ENCODE measurements at places on chromosomes 16 and 17.

GRCh38 chr17:44527954-44528353 is 24.7 kb upstream of the GPATCH8 start:
- no peaks in the 10 kb centered on the region for H3K27me3 ChIP-seq
- no peak overlapping the region for H3K4me3 ChIP-seq
- H3K36me3 ChIP-seq = no peaks in the 10 kb centered on the region
- H3K27ac ChIP-seq = no peak overlapping the region

GRCh38 chr17:38601539-38602351 is 4.0 kb downstream of the SRCIN1 start:
- peaks cover 2% of the 10 kb centered on the region for H3K27me3 ChIP-seq
- H3K36me3 ChIP-seq = no peaks in the 10 kb centered on the region
- peak overlapping the region; percentile 92 for H3K27ac ChIP-seq
- H3K4me3 ChIP-seq = peak overlapping the region; percentile 48
- no peak for DNase-seq
- H3K4me1 ChIP-seq = peaks cover 40% of the 10 kb centered on the region

GRCh38 chr17:28599311-28600184 is 723 bp upstream of the SPAG5 start:
- peak overlapping the region; percentile 81 for H3K4me3 ChIP-seq
- peaks cover 12% of the 10 kb centered on the region for H3K4me1 ChIP-seq
- H3K27me3 ChIP-seq = no peaks in the 10 kb centered on the region
- H3K36me3 ChIP-seq = peaks cover 2% of the 10 kb centered on the region
- DNase-seq = no peak

GRCh38 chr17:39195568-39196160 is 1.8 kb downstream of the CACNB1 start:
- H3K4me3 ChIP-seq = no peak overlapping the region
- no peak overlapping the region for H3K27ac ChIP-seq
- H3K4me1 ChIP-seq = peaks cover 28% of the 10 kb centered on the region
- no peak for DNase-seq
- peaks cover 33% of the 10 kb centered on the region for H3K36me3 ChIP-seq

- no peak for DNase-seq
- H3K4me3 ChIP-seq = no peak overlapping the region
- H3K27ac ChIP-seq = no peak overlapping the region
- H3K4me1 ChIP-seq = peaks cover 34% of the 10 kb centered on the region
- H3K36me3 ChIP-seq = no peaks in the 10 kb centered on the region
Measured at GRCh38 chr17:9242497-9242881, 221.2 kb downstream of the NTN1 start.

GRCh38 chr17:45326626-45327025 is 9.8 kb upstream of the MAP3K14 start:
- no peak overlapping the region for H3K4me3 ChIP-seq
- H3K36me3 ChIP-seq = no peaks in the 10 kb centered on the region
- no peak for DNase-seq
- H3K4me1 ChIP-seq = no peaks in the 10 kb centered on the region
- peaks cover 14% of the 10 kb centered on the region for H3K27me3 ChIP-seq
- H3K27ac ChIP-seq = no peak overlapping the region

All from neuronal stem cell (in vitro differentiated cells).